Stimulated activated CD4-positive, alpha-beta T cell treated with anti-CD3 and anti-CD28 coated beads, Interleukin-1b, Interleukin-23, amount 100 ng/mL, for 1 hour (primary cell): ENCODE measurements at places on chromosomes 2 and 18.

GRCh38 chr2:215851082-215851481 lies 162.3 kb downstream of the MREG start:
- DNase-seq, result no peak

DNA sequence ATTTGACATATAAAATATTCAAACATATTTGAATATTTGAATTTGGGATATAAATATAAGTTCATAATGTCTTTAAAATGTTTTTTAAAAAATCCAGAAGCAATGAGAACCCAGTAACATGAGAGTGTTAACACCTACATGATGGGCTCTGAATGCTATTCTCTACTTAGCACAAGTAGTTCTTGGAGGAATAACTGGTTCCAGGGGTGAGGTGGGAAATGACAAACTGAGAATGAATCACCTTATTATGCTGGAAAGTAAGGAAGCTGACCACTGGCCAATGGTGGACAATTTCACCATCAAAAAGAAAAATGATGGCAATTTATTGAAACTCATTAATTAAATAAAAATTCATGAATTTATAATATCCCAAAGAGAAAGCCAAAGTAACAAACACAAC lies 79.6 kb upstream of the NABP1 start:
- no peak for DNase-seq

DNA sequence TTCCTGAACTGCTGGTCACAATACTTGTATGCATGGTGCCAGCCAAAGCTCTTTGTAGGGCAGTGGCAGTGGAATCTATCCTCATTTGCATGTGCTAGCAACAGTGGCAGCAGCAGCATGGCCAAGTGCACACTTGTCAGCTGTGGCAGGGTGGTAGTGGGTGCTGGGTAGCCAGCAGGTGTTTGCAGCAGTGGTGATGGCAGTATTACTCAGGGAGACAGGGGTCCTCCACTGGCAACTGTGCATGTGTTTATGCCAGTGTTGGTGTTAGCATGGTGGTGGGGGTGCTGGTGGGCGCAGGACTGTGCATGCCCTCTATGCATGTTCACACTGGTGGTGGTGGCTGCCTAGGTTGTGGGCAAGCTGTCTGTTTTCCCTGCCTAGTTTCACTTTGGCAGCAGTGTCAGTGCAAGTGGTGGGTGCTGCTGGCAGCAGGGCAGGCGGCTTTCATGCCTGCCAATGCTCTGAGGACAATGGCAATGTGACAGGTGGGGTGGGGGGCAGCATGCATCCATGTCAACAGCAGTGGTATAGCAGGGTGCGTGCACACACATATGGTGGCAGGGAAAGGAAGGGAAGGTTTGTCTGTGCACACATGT lies 41.2 kb downstream of the GALNT13 start:
- no peak for DNase-seq

DNA sequence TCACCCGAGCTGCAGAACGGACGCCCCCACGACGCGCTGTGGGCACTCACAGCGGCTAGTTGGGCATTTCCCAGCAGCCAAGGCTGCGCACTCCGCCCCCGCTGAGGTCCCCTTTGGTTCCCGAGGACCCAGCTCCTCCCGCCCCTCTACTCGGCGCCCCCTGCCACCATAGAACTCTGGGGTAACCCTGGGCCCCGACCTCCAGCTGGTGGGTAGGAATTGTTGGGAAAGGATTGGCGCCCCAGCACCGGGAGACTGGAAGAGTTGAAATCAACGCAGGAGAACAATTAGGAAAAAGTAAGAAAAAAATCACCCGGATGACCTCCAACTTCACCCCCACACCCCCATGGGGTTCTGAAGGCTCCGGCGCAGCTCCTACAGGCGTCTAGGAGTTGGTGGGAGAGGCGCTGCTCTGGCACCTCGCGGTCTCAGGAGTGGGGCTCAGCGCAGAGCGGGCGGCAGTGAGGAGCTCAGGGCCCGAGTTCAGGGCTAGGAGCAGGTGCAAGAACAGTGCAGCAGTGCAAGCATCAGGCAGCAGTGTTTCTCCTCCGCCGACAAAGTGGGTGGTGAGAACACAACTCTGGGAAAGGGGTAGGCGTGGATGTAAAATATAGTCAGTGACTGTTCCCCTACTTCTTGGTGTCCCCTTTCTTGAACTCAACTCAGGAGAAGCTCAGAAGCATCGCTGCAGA lies 14.0 kb downstream of the POU3F3 start:
- no peak for DNase-seq

GRCh38 chr2:205474741-205475415 lies 207.4 kb upstream of the NRP2 start:
- no peak for DNase-seq

DNA sequence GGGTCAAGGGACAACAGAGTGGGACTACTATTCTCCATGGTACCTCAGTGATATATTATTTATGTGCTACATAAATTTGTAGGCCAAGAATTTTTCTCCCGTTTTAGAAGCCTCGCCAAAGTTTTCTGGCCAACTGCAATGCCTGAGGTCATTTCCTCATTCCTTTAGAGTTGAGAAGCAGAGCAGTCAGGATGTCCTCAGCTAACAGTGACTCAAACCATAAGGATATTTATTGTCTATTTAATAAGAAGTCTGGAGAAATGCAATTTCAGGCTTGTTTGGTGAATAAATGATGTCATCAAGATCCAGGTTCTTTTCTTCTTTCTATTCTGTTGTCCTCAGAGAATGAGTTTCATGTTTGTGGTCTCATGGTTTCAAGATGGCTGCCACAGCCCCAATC lies 91.0 kb downstream of the ADCYAP1 start:
- DNase-seq, result no peak

- DNase-seq, result no peak
These were observed 96.8 kb downstream of the UBE2E3 start for GRCh38 chr2:181077128-181077709.

DNA sequence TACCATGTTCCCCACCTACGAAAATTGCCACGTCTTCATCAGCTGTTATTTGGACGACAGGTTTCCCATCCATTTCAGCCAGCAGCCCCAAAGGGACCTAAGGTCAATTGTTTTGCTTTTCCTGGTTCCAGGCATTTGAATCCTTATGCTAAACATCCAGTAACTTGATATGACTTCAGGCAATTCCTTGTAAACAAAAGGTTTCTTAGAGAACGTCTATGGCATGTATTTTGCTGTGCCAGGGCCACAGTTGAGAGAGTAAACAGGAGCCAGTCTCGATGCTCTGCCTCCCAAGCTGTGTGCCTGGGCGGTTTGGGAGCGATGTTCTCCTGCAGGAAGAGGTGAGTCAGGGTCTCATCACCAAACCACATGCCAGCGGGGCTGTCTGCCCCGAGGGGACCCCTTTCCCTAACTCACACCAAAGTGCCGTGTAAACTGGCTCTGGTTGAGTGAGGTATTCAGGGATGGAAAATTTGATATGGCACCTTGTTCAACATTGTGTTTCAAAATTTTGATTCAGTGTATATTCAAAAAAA lies 12.9 kb upstream of the MC5R start:
- no peak for DNase-seq

- no peak for DNase-seq
These were observed 1.5 kb downstream of the RNF152 start for GRCh38 chr18:61891271-61891670.

GRCh38 chr2:166375736-166376487 lies at the start of gene SCN9A:
SCN9A (minus strand) TSS chr2:166375944; CDS start chr2:166311756, 64,188 bp downstream.
- DNase-seq, result no peak

DNA sequence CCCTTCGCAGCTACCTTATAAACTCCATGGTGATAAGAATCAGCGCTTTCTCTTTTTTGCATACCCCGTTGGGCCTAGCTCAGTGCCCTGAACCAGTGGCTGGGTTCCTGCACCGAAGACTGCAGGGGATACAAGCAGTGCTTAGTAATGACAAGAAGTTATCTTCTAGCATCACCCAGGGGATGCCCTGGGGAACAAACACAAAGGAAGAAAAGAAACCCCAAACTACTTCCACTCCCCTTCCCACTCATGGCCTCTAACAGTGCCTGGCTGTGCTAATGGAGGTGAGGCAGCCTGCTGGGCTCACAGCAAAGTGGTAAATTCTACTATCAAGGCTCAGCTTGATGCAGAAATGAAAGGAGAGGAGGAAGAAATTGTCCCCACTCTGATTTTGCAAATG lies 314.7 kb downstream of the TXNL1 start:
- no peak for DNase-seq

GRCh38 chr2:231557571-231558217 lies 27.4 kb upstream of the NMUR1 start:
- DNase-seq, result peak; percentile 30

GRCh38 chr2:158726911-158727592 lies 68.1 kb upstream of the DAPL1 start:
- DNase-seq, result no peak

DNA sequence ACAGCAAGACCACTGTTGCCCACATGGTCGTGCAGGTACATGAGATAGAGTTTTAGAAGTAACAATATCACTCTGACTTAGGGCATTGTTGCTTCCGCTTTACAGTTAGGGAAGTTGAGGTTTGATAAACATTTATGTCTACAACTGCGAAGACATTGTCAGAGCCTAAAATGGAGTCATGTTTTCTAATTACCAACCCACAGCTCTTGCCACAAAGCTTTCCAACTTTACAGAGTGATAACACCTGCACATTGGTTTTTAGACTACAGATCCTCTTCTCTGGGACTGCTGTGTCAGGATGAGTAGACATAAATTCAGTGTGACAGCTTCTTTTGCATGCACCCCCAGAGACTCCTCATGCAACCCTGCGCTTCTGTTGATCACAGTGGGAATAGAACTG lies 119.0 kb downstream of the FEZ2 start:
- DNase-seq, result no peak

- no peak for DNase-seq
These were observed 72.9 kb downstream of the KLF7 start for GRCh38 chr2:207092818-207093217.
